Effector memory CD8-positive, alpha-beta T cell (primary cell): ENCODE measurements at places on chromosomes 1 and 21.
A peak's percentile ranks its signal among the peaks of the same experiment; 100 is the strongest.

GRCh38 chr1:207862241-207862787 lies 48.6 kb downstream of the CD34 start:
- no peaks in the 10 kb centered on the region for H3K27me3 ChIP-seq
- peak overlapping the region; percentile 93 for H3K27ac ChIP-seq
- H3K4me3 ChIP-seq = no peak overlapping the region
- H3K4me1 ChIP-seq = peaks cover 47% of the 10 kb centered on the region

GRCh38 chr1:73948055-73948454 lies 249.9 kb downstream of the LRRIQ3 start:
- no peaks in the 10 kb centered on the region for H3K4me1 ChIP-seq
- DNase-seq = no peak
- H3K4me3 ChIP-seq = no peak overlapping the region
- H3K27ac ChIP-seq = no peak overlapping the region
- H3K27me3 ChIP-seq = no peaks in the 10 kb centered on the region
- H3K36me3 ChIP-seq = no peaks in the 10 kb centered on the region

GRCh38 chr1:214683621-214684020 lies 80.6 kb downstream of the CENPF start:
- no peak for DNase-seq
- H3K27me3 ChIP-seq = peaks cover 20% of the 10 kb centered on the region
- no peak overlapping the region for H3K4me3 ChIP-seq
- no peaks in the 10 kb centered on the region for H3K4me1 ChIP-seq

GRCh38 chr1:84277343-84278059 lies 24.0 kb upstream of the SAMD13 start:
- no peaks in the 10 kb centered on the region for H3K4me1 ChIP-seq
- no peak for DNase-seq
- H3K27ac ChIP-seq = no peak overlapping the region
- H3K36me3 ChIP-seq = no peaks in the 10 kb centered on the region
- H3K4me3 ChIP-seq = no peak overlapping the region

- H3K36me3 ChIP-seq = peaks cover 3% of the 10 kb centered on the region
- H3K27ac ChIP-seq = no peak overlapping the region
- no peak overlapping the region for H3K4me3 ChIP-seq
- no peak for DNase-seq
- peaks cover 18% of the 10 kb centered on the region for H3K27me3 ChIP-seq
- no peaks in the 10 kb centered on the region for H3K4me1 ChIP-seq
These were observed 52.1 kb downstream of the COL6A1 start for GRCh38 chr21:46033410-46034400.

DNA sequence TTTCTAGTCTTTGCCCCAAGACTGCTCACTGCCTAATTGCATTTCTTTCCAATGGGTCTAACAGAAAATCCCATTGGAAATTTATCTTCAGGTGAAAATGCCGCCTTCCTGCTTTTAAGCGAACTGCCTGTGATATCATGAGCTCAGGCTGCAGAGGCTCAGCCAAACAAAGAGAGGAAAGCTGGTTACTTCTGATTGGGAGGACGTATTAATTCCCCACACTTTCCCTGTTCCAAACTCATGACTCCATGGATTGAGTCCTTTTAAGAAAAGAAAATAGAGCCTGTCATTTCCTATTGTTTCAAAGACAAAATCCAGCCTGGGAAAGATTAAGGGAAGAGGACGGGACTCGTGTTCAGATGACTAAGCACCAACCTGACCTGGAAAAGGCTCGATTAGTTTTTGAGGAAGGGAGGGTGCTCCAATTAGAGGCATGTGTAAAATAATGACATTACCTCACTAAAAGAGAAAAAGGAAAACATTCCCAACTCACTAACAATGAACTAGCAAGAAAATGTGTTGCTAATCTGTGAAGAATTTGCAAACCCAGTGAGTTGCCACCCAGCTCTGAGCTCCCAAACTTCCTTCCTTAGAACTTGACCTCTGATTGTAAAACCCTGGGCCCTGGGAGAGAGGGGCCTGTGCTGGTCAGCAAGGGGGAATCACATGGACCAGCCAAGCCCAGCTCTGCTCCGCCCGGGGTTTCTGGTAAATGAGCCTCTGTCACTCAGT lies 61.2 kb downstream of the TCP10L start:
- no peaks in the 10 kb centered on the region for H3K36me3 ChIP-seq
- peaks cover 6% of the 10 kb centered on the region for H3K27me3 ChIP-seq

DNA sequence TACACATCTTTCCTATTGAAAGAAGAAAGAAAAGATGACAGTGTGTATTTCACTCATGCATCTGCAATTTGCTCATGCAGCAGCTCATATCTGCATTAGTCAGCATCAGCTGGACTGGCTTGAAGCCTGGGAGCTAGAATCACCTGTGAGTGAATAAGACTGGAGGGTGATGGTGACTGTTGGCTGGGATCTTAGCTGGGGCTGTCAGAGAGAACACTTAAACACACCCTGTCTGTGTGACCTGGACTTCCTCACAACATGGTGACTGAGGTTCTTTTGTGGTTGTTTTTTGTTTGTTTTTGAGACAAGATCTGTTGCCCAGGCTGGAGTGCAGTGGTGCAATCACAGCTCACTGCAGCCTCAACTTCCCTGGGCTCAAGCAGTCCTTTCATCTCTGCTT lies 24.9 kb downstream of the KLHDC7A start:
- no peak overlapping the region for H3K27ac ChIP-seq
- H3K4me1 ChIP-seq = no peaks in the 10 kb centered on the region
- no peak for DNase-seq
- peaks cover 2% of the 10 kb centered on the region for H3K36me3 ChIP-seq

- DNase-seq = peak; percentile 21
- no peak overlapping the region for H3K4me3 ChIP-seq
- peaks cover 5% of the 10 kb centered on the region for H3K36me3 ChIP-seq
- H3K4me1 ChIP-seq = peaks cover 5% of the 10 kb centered on the region
- peaks cover 76% of the 10 kb centered on the region for H3K27me3 ChIP-seq
These were observed 16.9 kb upstream of the MTF2 start for GRCh38 chr1:93061895-93062792.

DNA sequence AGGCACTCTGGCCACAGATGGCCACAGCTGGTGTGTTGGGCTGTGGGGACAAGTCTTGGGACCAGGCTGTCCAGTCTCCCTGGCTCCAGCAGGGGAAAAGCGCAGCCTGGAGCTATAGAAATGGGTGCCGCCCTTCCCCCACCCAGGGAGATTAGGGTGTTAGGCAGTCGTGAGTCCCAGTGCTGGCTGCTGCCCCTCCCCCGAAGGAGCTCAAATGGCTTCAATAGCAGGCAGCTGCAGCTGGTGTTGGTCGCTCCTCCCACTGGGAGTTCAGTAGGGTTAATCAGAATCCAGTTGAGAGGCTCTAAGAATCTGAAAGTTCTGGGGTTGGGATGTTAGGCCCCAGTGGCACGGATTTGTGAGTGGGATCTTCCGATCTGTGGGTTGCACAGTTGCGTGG lies 595.6 kb upstream of the PKN2 start:
- peaks cover 5% of the 10 kb centered on the region for H3K27me3 ChIP-seq
- H3K36me3 ChIP-seq = no peaks in the 10 kb centered on the region
- no peak overlapping the region for H3K4me3 ChIP-seq
- DNase-seq = no peak

GRCh38 chr1:213385806-213386324 lies 334.8 kb downstream of the RPS6KC1 start:
- no peaks in the 10 kb centered on the region for H3K36me3 ChIP-seq
- H3K27me3 ChIP-seq = peaks cover 12% of the 10 kb centered on the region
- H3K4me3 ChIP-seq = no peak overlapping the region
- no peaks in the 10 kb centered on the region for H3K4me1 ChIP-seq
- no peak overlapping the region for H3K27ac ChIP-seq
- DNase-seq = no peak

- peaks cover 21% of the 10 kb centered on the region for H3K27me3 ChIP-seq
- H3K36me3 ChIP-seq = no peaks in the 10 kb centered on the region
- no peak for DNase-seq
- no peak overlapping the region for H3K4me3 ChIP-seq
- H3K4me1 ChIP-seq = peaks cover 3% of the 10 kb centered on the region
These were observed 5.5 kb downstream of the TLR5 start for GRCh38 chr1:223137455-223138085.

DNA sequence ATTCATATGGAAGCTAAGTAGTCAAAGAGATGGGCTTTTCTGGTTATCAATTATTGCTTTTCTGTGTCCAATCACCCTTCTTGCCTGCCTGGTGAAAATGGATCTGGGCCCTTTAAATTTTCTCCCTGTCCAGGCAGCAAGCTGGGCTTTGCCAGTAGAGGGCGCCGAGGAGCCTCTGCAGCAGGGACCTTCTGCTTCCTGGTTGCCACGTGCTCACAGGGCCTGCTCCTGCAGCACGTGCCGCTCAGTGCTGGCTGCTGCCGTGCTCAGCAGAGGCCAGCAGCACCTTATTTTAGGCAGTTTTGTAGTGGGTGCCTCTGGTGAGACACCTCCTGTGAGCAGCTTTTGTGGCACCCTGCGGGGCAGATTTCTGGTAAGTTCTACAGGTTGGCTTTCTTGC lies 4.0 kb downstream of the ACTL8 start:
- DNase-seq = no peak
- H3K4me1 ChIP-seq = no peaks in the 10 kb centered on the region
- H3K4me3 ChIP-seq = no peak overlapping the region
- H3K36me3 ChIP-seq = no peaks in the 10 kb centered on the region
- no peak overlapping the region for H3K27ac ChIP-seq
- no peaks in the 10 kb centered on the region for H3K27me3 ChIP-seq

DNA sequence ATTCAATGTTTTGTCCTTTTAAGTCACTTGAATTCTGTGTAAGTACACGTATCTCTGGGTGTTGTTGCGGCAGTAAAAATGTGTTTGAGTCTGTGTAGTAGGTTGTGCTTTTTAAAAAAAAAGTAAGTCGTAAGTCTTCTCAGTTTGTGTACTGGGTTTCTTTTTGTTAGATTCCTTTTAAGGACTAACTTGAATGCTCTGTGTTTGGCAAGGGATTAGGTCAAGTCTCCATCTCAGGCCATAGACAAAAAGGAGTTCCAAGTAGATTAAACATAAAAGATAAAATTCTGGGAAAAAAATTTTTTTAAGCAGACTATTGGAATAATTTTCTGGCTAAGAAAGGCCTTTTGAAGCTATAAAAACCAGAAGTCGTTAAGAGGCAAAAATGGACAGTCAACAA lies 113.1 kb downstream of the ATP5PO start:
- no peaks in the 10 kb centered on the region for H3K4me1 ChIP-seq
- no peak overlapping the region for H3K27ac ChIP-seq
- H3K4me3 ChIP-seq = no peak overlapping the region

DNA sequence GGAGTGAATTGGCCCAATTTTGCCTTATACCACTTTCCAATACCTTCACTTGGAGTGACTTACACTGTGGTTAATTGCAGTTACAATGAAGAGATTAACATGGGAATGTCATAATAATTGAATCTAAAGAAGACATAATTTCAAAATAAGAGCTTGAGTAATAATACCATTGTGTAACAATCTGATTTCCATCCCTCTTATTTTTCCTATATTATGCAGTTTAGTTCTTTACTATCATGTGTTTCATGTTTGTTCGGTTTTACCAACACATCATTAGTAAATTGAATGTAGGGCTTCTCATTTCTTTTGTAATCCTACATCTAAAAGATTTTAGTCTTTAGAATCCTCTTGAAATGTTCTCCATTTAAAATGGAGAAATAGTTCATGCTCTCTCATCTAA lies 19.2 kb upstream of the XPR1 start:
- no peaks in the 10 kb centered on the region for H3K27me3 ChIP-seq
- H3K4me1 ChIP-seq = no peaks in the 10 kb centered on the region
- DNase-seq = no peak

DNA sequence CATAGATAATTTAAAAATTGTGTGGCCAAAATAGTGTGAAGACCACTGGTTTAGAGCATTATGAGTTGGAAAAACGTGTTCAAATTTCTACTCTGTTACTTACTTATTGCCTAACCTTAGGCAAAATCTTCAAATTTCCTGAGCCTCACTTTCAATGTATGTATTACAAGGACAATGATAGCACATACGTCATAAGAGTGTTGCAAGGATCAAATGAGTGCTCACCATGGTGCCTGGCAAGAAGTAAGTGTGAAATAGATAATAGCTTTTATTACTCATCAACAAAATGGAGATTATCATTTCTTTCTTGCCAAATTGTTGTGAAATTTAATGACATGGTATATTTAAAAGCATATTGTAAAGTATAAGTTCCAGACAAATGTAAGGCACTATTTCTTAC lies 57.2 kb downstream of the FH start:
- no peaks in the 10 kb centered on the region for H3K36me3 ChIP-seq
- DNase-seq = no peak
- no peak overlapping the region for H3K4me3 ChIP-seq
- peaks cover 23% of the 10 kb centered on the region for H3K27me3 ChIP-seq
- no peak overlapping the region for H3K27ac ChIP-seq

GRCh38 chr1:224223819-224224714 lies 41.0 kb downstream of the DEGS1 start:
- DNase-seq = no peak
- no peaks in the 10 kb centered on the region for H3K27me3 ChIP-seq

GRCh38 chr1:21271550-21271949 lies 18.7 kb downstream of the ECE1 start:
- no peak overlapping the region for H3K27ac ChIP-seq
- H3K27me3 ChIP-seq = no peaks in the 10 kb centered on the region

DNA sequence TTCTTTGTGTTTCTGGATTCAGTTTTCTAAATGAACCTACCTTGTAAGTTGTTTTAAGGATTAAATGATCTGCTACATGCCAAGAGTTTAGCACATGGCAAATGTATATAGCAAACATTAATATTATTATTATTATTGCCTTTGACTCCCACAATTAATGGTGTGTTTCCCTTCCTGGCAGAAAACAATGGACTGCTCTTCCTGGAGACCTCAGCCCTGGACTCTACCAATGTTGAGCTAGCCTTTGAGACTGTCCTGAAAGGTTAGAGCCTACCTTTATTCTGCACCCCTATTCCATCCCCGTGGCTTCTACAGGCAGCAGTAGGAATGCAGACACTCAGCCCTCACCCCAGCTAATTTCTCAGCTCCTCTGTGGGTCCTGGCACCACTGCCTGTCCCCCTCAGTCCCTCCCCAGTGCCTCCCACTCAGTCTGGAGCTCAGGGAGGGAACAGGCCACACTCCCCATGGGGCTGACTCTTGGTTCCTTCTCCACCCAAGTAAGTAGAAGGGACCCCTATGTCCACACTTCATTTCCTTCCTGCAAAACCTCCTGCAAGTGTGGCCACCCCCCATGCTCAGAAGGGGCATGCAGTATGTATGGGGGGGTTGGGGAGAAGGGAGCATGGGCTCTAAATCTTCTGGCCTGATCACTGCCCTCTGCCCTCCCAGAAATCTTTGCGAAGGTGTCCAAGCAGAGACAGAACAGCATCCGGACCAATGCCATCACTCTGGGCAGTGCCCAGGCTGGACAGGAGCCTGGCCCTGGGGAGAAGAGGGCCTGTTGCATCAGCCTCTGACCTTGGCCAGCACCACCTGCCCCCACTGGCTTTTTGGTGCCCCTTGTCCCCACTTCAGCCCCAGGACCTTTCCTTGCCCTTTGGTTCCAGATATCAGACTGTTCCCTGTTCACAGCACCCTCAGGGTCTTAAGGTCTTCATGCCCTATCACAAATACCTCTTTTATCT lies 8.8 kb downstream of the RAB25 start:
- no peak for DNase-seq
- H3K4me1 ChIP-seq = peaks cover 5% of the 10 kb centered on the region
- no peak overlapping the region for H3K27ac ChIP-seq
- H3K27me3 ChIP-seq = no peaks in the 10 kb centered on the region

GRCh38 chr21:39258207-39258606 lies 55.2 kb downstream of the BRWD1 start:
- H3K36me3 ChIP-seq = peaks cover 81% of the 10 kb centered on the region
- no peaks in the 10 kb centered on the region for H3K27me3 ChIP-seq
- peaks cover 36% of the 10 kb centered on the region for H3K4me1 ChIP-seq
- no peak for DNase-seq
